Muscle of arm (tissue), 14 donors: ENCODE measurements at places on chromosomes 1 and 21.

DNA sequence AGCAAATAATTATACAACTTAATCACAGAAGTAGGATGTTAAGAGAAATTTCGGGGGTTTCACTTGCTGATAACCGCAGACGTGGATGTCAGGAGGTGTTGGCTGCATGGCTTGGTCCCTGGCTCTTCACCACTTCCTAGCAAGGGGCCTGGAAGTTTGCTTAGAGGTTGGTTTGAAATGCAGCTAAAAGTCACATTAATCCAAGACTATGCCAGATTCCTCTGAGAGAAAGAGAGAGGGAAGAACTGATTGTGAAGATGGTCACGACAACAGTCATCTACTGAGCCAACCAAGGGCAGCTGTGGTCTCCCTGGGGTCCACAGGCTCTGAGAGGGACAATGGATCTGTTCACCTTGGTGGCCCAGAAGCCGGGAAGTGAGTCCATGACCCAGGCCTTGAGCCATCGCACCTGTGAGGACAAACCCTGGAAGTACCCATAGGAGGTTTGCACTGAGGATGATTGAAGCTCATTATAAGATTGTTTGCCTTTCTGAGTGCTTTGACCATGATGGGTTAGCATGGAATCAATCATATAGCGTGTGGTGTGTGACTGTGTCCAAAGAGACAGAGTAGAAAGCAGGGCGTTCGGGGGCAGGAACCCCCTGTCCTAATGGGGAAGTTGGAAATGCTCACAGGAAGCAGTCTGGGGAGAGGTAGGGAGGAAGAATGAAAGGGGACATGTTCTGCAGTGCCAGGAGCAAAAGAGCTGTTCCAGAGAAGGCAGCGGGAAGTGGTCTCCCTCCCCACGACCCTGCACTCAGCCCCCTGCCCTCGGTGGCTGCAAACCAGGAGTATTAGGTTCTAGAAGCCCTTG is 47.1 kb downstream of the UMODL1 start:
- no peak for DNase-seq

- no peak for DNase-seq
Measured at GRCh38 chr21:42829417-42829816, 49.9 kb downstream of the WDR4 start.

GRCh38 chr1:38607526-38607925 is 252.0 kb downstream of the RRAGC start:
- no peak for DNase-seq

- DNase-seq: no peak
Measured at GRCh38 chr1:19645411-19646251, 1.5 kb downstream of the NBL1 start.

GRCh38 chr1:43691871-43692815 is 15.2 kb upstream of the ST3GAL3 start:
- no peak for DNase-seq

DNA sequence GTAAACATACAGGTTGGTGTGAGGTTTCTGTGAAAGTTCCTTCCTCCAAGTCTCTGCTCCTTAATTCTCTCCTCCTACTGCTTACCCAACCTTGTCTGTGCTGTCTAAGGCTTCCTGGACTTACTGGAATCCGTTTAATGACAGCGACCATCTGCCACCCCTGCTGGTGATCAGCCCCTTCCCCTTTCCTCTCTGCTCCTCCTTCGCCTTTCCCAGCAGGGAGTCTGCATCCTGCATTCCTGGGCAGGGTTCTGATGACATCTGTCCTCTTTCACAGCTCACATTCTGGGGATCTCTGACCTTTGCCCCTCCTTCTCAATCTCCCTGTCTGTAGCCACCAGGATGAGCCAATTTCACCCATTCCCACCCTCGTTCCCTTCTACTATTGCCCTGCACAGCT is 66.5 kb downstream of the KIRREL1 start:
- no peak for DNase-seq

- no peak for DNase-seq
Measured at GRCh38 chr1:47181095-47181954, 8.5 kb downstream of the PDZK1IP1 start.

- peak; percentile 12 for DNase-seq
Measured at GRCh38 chr1:114428083-114428754, 82.8 kb downstream of the TRIM33 start.

DNA sequence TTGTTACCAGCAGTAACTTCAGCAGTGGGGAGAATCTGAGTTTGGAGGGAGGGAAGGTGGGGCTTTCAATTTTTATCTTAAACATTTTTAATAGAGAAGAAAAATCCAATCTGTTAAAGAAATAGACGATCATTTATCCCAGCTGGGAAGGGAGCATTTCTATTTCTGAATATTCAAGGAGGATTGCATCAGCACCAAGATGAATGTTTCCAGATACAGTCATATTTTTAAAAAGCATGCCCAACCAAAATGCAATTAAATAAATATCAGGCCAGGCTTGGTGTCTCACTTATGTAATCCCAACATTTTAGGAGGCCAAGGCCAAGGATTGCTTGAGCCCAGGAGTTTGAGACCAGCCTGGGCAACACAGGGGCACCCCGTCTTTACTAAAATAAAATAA is 1.7 kb upstream of the ATP1A4 start:
- DNase-seq: no peak

DNA sequence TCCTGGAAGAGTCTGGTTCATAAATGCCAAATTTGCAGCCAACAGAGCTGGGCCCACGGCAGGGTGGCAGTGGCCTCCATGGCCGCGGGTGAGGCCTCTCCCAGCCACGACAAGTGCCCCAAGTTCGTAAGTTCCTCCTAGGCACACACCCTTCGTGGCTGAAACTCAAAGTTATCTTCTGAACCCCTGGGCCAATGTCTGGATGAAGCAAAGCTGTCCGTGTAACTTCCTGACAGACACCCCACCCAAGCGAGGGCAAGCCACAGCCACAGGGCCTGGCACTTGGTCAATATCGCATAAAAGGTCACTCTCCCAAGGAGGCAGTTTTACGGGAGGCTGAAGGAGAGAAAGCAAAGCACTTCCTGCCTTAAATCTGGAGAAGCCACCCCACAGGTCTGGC is 27.8 kb upstream of the GPR153 start:
- no peak for DNase-seq

DNA sequence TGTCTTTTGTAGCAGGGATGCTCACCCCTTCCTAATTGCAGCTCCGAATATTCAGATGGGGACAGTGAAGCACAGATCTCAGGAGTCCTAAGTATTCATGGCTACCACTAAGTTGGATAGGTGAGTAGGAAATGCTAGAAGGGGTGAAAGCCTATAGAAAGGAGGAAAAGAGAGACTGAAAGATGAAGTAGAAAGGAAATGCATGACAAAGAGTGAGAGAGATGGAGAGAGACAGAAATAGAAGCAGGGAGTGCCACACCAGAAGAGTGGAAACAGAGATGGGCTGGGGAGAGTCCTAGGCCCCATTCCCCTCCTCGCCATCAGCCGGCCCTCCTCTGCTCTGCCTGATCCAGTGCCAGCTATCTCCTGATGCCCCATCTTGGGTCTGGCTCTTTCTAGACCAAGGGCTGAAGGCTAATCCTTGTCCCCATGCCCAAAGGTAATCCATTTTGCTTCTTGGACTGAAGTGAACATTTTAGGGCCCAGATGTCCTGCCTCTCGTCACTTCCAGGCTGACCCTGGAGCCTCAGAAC is 2.0 kb downstream of the PEA15 start:
- no peak for DNase-seq

- no peak for DNase-seq
Measured at GRCh38 chr1:39131940-39132339, 72.6 kb upstream of the MACF1 start.

DNA sequence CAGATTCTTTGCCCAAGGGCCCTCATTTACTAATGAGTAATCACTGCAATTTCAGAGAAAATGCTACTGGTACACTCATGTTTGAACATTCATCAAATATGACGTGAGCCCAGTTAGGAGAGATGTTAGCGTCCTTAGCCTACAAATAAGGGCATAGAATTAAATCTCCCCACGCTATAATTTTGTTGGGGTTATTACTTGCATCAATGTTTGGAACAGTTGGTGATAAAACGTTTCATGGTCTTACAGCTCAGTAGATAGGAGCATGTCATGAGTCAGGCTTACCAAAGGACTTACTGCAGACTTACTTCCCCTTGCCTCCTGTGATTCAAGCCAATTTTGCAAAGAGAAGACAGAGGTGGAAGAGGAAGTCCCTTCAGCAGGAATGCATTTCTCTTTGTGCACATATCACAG is 304.0 kb downstream of the KIF26B start:
- DNase-seq: no peak

DNA sequence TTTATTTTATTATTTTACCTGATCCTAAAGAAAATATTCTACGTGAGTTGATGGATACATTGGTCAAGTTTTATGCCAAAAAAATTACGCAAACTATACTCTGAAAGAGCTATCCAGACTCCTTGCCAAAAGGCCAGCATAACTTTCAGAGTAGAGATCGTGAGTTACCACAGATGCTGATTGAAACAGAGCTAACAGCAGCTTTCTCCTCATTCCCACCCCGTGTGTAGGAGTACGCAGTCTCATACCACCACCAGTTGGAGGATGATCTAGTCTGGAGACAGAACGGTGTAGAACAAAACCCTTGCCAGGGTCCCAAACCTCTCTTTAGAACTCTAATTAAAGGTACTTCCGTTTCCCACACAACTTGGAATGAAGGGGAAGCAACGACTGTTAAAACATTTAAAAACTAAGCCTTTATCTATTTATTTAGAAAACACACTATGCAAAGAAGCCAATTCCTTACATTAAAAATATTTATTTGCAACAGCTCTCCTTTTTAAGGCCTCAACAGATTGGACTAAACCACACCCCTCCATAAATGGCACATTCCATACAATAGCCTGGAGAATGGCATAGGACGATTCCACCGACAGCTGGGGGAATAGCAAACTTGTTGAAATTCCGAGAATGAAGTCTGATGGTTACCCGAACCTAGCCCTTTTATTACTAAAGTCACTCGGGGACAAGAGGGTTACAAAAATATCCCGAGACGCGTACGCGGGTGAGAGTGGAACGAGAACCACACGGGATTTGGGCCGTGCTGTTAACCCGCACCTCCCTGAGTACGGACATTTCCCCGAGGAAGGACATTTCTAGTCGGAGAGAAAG is 1.4 kb downstream of the NUCKS1 start:
- peak; percentile 57 for DNase-seq

DNA sequence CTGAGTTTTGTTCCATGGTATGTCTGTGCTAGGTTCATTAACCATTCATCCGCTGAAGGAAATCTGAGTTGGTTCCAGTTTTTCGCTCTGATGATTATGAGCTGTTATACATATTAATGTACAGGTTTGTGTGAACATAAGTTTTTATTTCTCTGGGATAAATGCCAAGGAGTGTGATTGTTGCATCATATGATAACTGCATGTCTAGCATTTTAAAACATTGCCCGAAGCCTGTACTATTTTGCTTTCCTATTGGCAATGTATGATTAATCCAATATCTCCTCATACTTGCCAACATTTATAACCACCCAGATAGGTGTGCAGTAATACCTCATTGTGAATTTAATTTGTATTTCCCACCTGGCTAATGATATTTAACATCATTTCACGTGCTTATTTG is 322.7 kb downstream of the ZNF326 start:
- no peak for DNase-seq

GRCh38 chr1:38667626-38668025 is 191.9 kb downstream of the RRAGC start:
- DNase-seq: no peak

- DNase-seq: no peak
Measured at GRCh38 chr1:10389271-10389973, 9.4 kb upstream of the PGD start.

GRCh38 chr1:203150511-203151297 is 23.2 kb downstream of the ADORA1 start:
- no peak for DNase-seq

- DNase-seq: no peak
Measured at GRCh38 chr1:157140063-157140588, 1.9 kb upstream of the ETV3 start.

DNA sequence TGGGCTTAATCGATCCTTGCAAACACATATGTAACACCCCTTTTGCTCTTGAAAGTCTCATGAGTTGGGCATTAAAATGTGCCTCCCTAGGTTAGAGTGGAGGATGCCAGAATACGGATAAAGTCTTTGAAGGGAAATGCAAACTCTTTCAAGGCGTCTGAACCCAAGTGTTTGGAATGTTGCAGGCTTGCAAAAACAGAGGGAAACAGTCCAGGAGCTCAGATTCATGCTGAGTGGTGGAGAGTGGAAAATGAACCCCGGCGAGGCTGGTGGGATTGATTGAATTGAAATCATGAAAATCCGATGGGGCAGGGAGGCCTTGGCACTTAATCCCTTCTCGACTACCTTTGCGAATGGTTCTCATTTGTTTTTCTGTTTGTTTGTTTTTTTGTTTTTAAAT is 175.5 kb downstream of the PGBD5 start:
- no peak for DNase-seq

DNA sequence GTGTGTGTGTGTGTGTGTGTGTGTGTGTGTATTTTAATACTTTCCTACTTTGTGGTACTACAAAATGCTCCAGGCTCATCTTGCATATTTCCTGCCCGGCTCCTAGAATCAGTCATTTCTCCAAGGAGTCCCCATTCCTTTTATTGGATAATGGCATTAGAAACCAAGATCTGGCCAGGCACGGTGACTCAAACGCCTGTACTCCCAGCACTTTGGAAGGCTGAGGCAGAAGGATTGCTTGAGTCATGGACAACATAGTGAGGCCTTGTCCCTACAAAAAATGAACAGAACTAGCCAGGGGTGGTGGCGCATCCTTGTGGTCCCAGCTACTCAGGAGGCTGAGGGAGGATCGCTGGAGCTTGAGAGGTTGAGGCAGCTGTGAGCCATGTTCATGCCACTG is 20.3 kb downstream of the EPB41 start:
- DNase-seq: no peak

DNA sequence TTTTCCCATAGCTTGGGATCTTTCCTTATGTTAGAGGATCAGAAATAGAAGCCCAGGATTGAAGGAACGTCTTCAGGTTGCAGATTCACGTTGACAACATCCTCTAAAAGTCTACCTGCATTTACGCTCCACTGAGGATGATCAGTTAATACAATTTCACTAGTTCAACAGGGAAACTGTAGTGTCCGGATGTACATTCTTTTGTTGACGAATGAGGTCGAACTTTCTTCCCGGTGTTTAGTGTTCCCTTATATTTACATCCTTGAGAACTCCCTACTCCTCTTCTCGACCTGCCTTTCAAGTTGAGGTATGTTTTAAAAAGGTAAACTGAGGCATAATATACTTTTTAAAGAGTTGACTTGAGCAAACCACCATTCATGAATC is 74.8 kb downstream of the SIK1 start:
- DNase-seq: no peak
